ELF-1 (cell line): ENCODE measurements at places on chromosomes 16 and 17.

- DNase-seq: no peak
Observed at GRCh38 chr16:30660424-30661261, 2.4 kb downstream of the FBRS start.

DNA sequence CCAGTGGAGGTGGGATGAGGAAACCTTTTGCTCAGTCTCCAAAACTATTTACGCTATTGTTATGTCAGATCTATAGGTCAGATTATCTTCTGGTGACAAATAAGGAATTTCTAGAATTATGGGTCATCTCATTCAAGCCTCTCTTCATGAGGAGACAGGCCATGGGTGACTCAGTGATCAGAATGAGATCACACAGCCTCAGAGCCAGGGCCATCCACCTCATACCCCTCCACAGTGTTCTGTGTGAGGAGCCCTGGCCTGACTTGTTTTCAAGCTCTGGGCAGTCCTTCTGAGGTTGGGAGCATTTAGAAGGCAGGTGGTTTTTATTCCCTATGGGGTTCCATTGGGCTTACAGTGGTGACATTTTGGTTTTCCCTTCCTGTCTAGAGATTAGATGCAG, 26.5 kb downstream of the YPEL2 start:
- no peak for DNase-seq

DNA sequence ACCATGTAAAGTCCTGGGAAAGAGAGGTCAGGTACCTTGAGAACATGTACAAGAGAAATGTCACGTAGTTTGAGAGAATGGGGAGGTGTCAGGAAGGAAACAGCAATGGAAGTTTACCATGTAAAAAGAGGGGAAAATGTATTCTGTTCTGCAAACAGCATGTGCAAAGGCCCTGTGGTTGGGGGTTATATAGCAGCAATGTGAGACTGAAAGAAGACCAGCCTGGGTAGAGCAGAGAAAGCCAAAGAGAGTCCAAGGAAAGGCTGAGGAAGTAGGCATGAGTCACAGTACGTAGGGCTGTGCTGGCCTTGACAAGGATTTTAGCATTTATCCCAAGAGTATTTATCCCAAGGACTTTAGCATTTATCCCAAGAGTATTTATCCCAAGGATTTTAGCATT, 141.3 kb upstream of the CACNG3 start:
- DNase-seq: no peak

DNA sequence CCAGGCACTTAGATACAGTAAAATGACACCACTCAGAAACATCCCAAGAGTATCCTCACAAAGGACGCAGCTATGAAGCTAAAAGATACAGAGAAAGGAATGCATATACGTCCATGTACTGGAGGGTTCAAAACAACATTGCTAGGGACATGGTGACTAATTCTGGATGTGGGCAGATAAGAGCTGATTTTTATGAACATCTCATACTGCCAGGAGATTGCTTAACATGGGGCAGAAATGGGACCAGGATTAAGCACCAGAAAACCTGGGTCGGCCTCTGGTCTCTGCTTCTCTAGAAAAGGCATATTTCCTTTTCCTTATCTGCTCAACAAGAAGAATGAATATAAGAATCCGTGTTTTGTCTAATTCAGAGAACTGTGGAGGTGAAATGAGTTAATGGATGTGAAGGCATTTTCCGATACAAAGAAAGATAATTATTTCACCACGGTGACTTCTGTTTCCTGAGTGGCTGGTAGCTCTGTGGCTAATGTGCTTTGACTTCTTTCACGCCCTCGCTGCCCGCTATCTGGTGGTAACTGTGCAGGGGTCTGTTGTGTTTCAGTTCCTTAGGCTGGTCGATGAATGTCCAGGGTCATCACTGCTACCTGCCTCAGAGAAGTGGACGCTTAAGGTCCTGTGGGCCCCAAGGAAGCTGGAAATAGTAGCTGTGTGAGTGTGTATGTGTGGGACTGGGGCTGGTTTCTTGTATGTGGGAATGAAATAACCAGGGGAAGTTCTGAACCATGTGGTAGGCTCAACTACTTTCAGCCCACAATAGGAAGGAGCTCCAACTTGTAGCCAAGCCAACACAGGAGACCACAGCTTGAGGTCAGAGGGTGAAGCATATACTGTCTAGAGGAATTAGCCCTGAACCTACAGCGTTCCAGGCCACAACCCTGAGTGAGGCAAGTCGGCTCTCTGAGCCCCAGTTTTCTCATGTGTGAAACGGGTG, 15.8 kb upstream of the CCL5 start:
- DNase-seq: no peak

DNA sequence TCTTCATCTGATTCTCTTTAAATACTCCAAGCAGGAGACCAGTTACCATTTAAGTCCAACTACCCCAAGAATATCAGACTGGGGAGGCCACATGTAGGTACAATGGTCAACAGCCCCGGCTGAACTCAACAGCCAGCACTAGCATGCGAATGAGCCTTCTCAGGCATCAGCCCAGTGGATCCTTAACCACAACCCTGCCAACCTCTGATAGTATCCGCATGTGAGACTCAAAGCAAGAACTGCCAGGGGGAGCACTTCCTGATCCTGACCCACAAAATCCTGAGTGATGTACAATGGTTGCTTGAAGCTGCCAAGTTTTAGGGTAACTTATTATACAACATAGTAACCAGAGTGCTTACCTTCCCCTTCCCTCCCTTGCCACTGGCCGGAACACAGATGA, 4.0 kb downstream of the PYY start:
- no peak for DNase-seq

DNA sequence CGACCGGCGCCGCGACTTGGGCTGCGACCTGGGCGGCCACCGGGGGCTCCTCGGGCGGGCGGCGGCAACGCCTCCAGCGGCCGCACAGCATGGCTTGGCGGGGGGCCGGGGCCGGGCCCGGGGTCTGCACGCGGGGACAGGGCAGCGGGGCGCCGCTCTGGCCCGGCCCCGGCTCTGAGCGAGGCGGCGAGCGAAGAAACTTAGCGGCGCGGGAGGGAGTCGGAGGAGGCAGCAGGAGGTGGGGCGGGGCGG, at the start of gene PLCD3:
TSS of gene PLCD3 (minus strand) at position 196 of the 252 bp plus-strand sequence. CDS start at position 91, 105 bp downstream.
- DNase-seq: no peak

GRCh38 chr17:45052052-45052772, 780 bp upstream of the DCAKD start:
- DNase-seq: peak; percentile 59

DNA sequence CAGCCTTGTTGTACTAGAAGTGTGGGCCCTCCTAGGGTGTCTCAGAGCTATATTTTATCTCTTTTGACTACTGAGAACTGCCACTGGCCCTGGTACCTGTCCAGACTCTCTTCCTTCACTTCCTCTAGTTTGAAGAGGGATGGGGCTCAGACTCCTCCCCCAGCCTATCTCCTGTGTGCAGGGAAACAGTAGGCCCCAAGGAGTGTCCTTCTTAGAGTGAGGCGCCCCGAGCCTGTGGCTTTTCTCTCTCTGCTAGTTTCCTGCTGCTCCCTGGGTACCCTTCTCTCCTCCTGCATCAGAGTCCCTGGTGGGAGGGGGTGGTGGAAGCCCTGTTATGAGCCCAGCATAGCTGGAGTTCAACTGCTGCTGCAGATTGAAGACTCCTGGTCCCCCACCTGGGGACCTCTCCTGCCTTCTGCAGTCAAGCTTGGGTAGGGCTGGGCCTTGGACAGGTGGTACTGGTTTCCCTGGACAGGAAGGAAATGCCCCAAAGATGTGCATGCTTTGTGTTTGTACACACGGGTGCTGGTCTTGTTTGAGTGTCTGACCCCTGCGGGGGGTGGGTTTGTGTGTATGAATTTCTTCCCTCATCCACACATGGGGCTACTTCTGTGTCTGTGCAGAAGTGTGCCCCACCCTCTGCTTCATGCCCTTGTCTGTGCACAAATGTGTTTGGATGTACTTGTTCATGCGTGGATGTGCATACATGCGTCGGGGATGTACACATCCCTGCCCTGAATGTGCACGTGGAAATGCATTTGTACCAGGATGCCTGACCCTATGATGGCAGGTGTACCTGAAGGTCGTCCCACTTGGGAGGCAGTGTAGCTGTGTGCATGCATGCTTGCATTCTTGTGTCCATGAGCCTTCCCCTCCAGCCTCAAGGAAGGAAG, 6.9 kb downstream of the RARA start:
- DNase-seq: no peak

DNA sequence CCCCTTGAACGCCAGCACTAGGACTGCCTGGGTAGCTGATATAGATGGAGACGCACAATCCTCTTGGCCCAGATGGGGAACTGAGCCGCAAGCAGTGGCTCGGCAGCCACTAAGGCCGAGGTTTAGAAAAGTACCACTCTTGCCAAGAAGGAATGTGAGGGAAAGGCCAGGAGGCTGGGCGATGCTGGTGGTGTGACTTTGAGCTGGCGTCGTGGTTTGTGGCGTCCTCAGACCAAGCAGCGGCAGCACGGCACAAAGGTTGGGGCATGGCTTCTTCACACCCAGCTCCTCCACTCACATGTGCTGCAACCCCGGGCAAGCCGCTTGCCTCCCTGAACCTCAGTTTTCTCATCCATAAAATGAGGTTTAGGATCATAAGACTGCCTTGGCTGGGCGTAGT, 15.6 kb downstream of the DCAKD start:
- DNase-seq: no peak

DNA sequence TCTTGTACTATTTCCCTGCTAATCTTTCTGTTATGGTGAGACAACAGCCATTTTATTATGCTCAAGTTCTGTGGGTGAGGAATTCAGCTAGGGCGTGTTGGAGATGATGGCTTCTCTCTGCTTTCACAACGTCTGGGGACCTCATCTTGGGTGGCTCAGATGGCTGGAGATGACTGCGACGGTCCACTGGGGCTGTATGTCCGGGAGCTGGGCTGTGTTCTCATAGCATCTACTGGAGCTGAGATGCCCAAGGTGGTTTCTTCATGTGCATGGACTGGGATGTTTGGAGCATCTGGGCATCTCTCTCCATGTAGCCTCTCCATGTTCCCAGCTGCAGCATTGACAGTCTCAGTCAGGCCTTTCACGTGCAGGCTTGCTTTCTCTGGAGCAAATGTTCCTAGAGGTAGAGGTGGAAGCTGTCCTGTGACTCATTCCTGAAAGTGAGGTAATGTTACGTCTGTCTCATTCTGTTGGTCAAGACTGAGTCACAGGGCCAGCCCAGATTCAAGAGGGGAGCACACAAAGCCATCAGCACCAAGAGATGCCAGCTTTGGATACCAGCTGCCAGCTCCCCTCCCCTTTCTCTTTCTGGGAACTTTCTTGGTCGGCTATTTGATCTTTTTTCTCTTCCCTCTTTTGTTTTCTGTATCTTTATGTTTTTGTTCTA, 96.2 kb downstream of the RAP1GAP2 start:
- DNase-seq: peak; percentile 49

DNA sequence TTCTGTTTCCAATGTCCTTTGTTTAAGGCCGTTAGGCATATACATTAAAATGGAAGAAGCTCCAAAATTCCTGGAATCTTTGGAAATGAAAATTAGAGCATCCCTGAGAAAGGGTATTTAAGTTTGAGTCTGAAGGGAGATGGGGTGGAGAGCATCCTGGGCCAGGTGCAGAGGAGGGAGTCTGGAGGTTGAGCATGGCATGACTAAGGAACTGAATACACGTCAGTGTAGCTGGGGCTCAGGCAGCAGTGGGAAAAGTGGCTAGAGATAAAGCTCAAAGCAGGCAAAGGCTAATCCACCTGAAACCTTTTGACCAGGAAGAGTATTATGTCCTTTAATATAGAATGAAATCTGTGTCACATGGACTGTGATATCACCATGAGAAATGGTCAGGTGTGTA, 669.0 kb upstream of the RBFOX1 start:
- no peak for DNase-seq

GRCh38 chr17:32909787-32910369, 18.1 kb upstream of the TMEM98 start:
- peak; percentile 84 for DNase-seq

DNA sequence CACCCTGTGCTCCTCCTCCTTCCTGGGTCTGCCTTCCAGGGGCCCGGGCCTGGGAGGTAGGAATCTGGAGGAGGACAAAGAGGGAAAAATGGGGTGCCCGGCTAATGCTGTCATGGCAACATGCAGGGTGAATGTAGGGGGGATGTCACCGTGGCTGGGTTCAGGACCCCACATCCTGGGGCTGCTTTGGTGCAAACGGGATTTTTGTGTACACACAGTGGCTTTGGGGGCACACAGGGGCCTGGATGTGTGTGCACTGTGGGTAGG, 37.0 kb upstream of the CDC42EP4 start:
- DNase-seq: no peak

- peak; percentile 60 for DNase-seq
Observed at GRCh38 chr17:40453881-40454612, 10.8 kb downstream of the IGFBP4 start.

DNA sequence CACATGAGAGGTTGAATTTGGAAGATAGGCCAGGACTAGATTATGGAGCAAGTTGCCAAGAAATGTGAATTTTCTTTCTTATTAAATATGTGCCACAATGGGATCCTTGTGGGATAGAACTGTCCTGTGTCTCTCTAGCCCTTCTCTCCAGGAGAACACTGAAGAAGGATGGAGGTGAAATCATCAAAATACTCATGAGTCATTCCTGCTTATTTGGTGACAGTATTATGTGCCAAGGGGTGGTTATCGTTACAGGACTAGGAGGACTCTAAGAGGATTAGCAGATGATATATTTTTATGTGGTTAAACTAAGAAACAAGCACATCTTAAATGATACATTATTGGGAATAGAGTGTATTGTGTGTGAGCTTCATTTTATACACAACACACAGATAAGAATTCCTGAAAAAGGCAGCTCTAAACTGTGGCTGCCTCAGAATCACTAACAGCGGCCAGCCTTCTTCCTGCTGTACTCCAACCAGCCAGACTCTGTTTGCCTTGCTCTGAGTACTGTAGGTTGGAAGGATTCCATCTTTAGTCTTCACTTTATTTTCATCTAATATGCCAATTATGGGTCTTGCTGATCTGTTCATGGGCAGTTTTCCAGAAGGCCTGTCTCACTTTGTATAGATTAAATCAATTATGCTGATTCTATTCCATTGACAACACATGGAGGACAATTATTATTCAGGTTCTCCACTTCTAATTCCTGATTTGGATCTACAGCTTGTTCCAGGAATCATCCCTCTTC, 325.8 kb downstream of the ABCC12 start:
- DNase-seq: no peak

GRCh38 chr17:37781451-37781850, 36.6 kb upstream of the HNF1B start:
- DNase-seq: no peak
